ENCODE measurements at places on chromosomes 5 and 9.

DNA sequence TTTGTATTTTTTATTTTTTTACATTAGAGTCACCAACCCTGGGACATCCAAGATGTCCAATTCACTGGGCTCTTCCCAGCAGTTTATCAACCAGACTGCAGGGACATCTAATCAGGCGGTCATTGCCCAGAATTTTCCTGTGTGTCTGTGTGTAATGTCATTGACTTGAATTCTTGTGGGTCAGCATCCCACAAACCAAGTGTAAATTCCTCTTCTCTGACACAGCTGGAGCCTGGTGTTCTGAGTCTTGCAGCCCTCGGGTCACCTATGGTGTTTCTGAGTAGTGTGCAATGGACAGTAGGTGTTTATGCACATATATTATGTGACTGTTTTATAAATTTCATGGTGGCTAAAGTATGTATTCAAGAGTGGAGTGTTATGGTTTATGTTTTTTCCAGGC lies 815.7 kb downstream of the SEMA5A start:
- peak; percentile 62 for DNase-seq

GRCh38 chr9:121053544-121053943 lies 3.5 kb upstream of the C5 start:
- no peak for DNase-seq

DNA sequence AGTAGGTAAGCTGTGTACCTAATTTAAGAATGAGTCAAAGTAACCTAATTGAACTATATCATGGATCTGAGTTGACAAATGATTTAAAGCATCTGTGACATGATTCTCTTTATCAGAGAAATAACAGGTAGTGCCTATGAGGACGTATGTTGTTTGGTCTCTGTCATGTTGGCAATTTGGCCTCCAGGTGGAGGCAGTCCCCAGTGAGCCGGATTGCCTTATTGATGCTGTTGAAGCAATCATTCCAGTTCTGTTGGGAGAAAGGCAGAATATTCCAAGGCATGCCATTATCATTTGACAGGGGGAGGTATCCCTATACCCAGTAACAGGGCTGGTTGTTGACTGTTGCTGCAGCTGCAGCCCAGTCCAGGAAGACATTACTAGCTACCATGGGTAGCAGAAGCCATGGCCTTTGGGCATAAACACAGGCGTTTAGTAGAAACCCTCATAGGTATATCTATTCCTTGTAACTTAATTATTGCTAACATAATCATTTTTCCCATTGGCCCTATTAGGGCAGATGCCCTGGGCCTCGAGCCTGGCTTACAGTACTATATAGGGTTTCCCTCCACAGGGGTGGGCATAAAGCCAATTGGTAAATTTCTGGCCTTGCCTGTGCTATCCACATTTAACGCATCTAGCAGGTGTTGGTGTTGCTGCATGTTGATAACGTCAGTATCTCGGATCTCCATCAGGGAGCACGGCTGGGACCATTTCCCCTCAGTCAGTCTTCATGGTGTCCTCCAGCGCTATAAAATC lies 12.2 kb upstream of the SLC22A4 start:
- no peak for DNase-seq

DNA sequence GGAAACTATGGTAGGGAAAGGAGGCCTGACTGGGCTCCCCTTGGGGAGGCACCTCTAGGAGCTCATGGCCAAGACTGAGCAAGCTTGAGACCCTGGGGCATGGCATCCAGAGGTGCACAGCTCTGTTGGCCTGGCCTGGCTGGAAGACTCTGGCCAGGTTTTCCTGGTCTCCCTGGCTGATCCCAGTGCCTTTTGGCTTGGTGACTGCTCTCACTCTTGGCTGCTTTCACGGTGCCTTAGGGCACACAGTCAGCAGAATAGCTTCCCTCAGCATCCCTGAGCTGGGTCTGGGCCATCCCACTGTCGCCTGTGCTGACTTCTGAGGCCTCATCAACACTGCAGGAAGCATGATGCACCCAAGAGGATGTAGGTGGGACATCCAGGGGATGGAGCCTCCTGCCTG lies 13.4 kb upstream of the DELE1 start:
- peak; percentile 43 for DNase-seq

GRCh38 chr5:75071100-75071499 lies 18.7 kb upstream of the GCNT4 start:
- DNase-seq, result no peak

GRCh38 chr5:72006361-72006760 lies 100.9 kb upstream of the MAP1B start:
- no peak for DNase-seq

GRCh38 chr5:95162231-95162992 lies 122.5 kb downstream of the MCTP1 start:
- no peak for DNase-seq

- DNase-seq, result no peak
Measured at GRCh38 chr9:116476002-116476401, 211.1 kb upstream of the TRIM32 start.

- no peak for DNase-seq
Measured at GRCh38 chr5:178765753-178766300, 35.4 kb upstream of the ZNF354A start.

- DNase-seq, result no peak
Measured at GRCh38 chr5:124816381-124816780, 69.9 kb upstream of the ZNF608 start.

- peak; percentile 29 for DNase-seq
Measured at GRCh38 chr9:78118742-78119473, 87.3 kb upstream of the GNAQ start.

DNA sequence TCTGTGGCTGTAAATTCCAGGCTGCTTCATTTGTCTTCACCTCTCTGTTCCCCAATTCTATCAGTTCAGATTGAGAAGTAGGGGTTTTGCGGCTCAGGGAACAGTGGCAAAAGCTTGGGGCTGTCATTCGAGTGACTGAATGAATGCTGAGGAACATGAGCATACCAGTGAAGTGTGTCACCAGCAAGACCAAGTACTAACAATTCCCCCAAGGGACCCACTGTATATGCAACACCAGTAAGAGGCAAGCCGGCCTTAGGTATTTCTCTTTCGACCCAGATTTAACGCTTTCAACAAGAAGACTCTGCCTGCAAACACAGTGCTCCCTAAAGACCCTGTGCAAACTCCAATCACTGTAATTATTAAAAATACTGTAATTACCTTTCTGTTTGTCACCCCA lies 25.8 kb downstream of the KLHL3 start:
- DNase-seq, result no peak

DNA sequence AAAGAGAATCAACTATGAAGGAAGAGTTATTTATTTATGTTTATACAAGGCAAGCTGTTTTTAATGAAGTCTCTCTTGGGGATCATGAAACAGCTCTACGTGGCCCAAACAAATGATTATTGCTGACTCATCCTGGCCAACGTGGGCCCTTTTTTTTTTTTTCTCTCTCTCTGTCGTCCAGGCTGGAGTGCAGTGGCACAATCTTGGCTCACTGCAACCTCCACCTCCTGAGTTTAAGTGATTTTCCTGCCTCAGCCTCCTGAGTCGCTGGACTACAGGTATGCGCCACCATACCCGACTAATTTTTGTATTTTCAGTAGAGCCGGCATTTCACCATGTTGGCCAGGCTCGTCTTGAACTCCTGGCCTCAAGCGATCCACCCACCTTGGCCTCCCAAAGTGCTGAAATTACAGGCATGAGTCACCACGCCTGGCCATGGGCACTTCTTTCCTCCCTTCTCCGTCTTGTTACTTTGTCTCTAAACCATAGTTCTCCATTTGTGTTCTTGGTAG lies 98.3 kb downstream of the BASP1 start:
- DNase-seq, result peak; percentile 44

GRCh38 chr9:27847818-27848217 lies 274.5 kb upstream of the C9orf72 start:
- DNase-seq, result no peak

GRCh38 chr9:122294531-122294930 lies 29.8 kb downstream of the MRRF start:
- no peak for DNase-seq

GRCh38 chr5:148342371-148343045 lies 7.1 kb downstream of the SPINK9 start:
- no peak for DNase-seq

DNA sequence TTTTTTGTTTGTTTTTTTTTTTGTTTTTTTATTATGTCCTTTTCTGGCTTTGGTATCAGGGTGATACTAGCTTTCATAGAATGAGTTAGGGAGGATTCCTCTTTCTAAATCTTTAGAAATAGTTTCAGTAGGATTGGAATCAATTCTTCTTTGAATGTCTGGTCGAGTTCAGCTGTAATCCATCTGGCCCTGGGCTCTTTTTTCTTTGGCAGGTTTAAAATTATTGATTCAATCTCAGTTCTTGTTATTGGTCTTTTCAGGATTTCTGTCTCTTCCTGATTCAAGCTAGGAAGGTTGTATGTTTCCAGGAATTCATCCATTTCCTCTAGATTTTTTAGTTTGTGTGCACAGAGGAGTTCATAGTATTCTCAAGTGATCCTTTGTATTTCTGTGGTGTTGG lies 34.9 kb downstream of the IQGAP2 start:
- DNase-seq, result no peak

DNA sequence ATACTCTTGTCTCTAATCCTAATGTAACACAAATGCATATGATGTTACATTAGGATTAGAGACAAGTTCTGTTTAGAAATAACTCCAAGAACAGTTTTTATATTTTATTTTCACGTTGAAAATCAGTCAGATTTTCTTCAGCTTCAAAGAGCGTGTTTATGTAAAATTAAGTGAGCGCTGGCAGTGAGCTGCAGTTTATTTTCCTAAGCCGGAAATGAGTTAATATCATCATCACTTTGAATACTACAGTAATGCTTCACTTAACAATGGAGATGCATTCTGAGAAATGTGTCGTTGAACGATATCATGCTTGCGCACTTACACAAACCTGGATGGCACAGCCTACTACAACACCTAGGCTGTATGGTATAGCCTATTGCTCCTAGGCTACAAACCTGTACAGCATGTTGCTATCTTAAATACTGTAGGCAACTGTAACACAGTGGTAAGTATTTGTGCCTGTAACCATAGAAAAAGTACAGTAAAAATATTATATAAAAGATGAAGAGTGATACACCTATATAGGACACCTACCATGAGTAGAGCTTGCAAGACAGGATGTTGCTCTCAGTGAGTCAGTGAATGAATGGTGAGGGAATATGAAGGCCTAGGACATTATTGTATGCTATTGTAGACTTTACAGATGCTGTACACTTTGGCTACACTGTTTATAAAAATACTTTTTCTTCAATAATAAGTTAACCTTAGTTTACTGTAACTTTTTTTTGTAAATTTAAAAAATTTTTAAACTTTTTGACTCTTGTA lies 65.9 kb upstream of the C5orf46 start:
- DNase-seq, result no peak

- DNase-seq, result no peak
Measured at GRCh38 chr5:37725185-37725584, 114.7 kb downstream of the GDNF start.

- DNase-seq, result no peak
Measured at GRCh38 chr5:160629003-160629402, 207.3 kb downstream of the PTTG1 start.

DNA sequence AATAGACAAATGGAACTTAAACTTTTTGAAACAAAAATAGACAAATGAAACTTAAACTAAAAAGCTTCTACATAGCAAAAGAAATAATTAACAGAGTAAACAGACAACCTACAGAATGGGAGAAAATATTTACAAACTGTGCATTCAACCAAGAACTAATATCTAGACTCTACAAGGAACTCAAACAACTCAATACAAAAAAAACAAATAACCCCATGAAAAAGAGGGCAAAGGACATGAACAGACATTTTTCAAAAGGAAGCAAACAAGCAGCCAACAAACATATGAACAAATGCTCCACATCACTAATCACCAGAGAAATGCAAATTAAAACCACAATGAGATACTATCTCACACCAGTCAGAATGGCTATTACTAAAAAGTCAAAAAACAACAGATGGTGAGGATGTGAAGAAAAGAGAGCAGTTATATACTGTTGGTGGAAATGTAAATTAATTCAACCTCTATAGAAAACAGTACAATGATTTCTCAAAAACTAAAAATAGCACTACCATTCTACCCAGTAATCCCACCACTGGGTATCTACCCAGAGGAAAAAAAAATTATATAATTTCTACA lies 170.8 kb upstream of the RGMB start:
- no peak for DNase-seq

DNA sequence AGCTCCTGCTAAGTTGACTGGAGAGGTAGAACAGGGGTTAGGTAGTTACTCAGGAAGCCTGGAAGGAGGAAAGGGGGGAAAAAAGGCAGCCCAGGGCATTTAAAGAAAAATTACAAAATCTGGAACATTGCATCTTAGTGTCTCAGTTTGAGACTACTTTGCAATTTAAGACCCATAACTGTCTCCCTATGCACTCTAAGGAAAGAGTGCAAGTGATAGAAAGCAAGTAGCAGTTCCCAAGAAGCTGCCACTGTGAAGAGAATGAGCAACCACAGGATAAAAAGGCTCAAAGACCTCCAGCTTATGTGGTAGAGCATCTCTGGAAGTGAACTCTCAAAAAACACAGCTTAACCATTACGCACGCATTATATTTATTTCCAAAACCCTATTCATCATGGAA lies 141.8 kb downstream of the SLCO4C1 start:
- no peak for DNase-seq

- DNase-seq, result no peak
Measured at GRCh38 chr5:54326662-54327270, 16.4 kb upstream of the ARL15 start.

DNA sequence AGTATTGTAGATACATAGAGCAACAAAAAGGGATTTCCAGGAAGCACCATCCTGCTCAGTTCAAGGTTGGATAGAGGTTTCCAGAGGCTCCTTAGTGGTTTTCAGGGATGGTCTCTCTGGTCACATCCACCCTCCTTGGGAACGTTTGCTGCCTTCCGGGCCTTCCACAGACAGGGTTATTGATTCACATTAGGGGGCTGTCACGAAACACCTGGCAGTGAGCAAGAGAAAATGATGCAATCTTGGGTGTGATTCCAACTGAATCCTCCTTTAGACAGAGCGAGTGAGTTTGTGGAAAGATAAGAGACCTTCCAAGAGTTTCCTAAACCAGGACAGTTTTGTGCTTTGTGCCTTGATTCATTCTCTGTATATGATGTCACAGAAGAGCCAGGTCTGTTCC lies 43.8 kb upstream of the CTSL start:
- no peak for DNase-seq

DNA sequence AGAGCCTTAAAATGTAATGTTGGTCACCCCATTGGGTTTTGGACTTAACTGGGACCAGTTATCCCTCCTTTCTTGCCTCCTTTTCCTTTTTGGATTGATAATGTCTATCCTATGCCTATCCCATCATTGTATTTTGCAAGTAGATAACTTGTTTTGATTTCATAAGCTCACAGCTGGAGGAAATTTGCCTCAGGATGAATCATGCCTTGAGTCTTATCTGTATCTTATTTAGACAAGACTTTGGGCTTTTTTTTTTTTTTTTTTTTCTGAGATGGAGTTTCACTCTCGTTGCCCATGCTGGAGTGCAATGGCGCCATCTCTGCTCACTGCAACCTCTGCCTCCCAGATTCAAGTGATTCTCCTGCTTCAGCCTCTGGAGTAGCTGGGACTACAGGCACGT lies 443.3 kb downstream of the DNAH5 start:
- DNase-seq, result no peak

DNA sequence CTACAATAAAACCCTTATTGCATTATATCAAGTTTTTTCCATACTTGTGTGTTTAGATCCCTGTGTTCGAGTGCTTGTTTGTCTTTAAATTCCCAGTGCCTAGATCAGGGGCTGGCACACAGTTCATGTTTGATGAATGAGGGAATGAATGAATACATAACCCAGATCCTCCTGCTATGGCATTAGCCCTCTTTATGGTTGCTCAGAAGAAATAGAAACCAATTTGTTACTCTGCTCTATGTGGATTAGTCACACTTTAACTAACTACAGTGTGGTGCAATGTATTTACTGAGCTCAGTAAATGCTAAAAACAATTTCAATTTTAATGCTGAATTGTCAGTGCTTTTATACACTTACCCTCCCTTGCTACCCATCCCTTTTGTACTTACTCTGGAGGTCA lies 16.4 kb upstream of the GALNT10 start:
- DNase-seq, result no peak
